ENCODE measurements at places on chromosomes 4 and X.

GRCh38 chr4:140343303-140343702 lies 30.1 kb upstream of the SCOC start:
- DNase-seq = no peak

DNA sequence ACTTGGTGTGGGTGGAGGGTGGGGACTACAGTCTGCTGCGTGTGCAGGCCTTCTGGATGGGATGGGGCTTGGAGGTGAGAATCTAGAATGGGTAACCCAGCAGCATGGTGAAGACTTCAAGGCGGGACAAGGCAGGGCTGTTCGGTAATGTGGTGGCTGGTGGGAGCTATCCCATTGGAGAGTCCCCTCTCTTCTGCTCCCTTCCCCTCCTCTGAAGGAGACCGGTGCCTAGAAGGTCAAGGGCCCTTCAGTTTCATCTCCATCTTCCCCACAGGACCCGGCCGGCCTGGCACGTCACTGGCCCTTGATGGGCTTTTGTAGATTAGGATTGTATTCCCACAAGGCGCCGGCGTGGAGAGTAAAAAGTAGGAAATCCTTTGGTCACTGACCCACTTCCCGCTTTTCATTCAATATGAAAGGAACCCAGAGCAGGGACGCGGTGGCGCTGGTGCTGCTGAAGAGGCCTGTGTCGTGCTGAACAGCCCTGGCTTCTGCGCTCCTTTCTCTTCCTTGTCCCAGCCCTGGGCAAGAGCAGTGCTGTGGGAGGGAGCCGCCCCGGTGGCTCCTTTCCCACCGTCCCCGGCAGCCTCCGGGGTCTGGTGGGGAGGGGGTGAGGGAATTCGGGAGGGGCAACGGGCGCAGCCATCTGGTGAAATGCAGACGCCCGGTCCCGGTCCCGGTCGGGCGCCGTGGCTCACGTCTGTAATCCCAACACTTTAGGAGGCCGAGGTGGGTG lies 7.3 kb upstream of the HMGB3 start:
- no peak for DNase-seq

GRCh38 chr4:24963277-24963676 lies 50.4 kb upstream of the CCDC149 start:
- DNase-seq = no peak

GRCh38 chr4:159195361-159195769 lies 92.5 kb downstream of the RAPGEF2 start:
- DNase-seq = no peak

GRCh38 chr4:128818442-128818841 lies 8.9 kb downstream of the JADE1 start:
- no peak for DNase-seq

GRCh38 chrX:134171661-134172587 lies 65.1 kb upstream of the CCDC160 start:
- no peak for DNase-seq

DNA sequence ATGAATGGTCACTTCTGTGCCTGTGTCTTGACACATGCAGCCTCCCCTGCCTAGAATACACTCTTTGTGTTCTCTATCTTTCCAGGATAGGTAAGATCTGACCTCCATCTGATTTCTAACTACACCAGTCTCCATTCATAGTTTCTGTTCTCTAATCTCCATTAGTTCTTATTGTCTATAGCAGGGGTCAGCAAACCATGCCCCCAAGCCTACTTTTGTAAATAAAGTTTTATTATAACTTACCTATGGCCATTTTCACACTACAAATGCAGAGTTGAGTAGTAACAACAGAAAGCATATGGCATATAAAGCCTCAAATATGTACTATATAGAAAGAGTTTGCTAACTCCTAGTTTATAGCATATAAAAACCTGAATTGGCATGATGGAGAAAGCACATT lies 37.6 kb upstream of the H2AZ1 start:
- DNase-seq = no peak

GRCh38 chr4:10180927-10181744 lies 64.5 kb upstream of the WDR1 start:
- no peak for DNase-seq

DNA sequence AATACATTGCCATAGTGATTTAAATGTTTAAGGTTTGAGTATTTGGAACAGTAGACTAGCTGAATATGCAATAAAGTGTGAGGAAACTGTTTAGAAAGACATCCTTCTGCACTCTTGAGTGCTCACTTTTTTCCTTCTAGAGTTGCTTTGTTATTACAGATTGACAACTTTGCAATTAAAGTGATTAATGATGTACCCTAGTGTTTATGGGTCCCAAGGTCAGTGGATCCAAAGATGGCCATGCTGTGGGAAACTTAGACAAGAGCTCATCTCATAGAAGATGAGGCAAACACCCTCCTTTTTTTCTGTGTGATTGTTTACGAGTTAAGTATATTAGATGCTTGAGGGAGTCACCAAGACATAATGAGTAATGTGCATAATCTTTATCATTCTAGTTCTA lies 118.8 kb downstream of the PDLIM5 start:
- no peak for DNase-seq

DNA sequence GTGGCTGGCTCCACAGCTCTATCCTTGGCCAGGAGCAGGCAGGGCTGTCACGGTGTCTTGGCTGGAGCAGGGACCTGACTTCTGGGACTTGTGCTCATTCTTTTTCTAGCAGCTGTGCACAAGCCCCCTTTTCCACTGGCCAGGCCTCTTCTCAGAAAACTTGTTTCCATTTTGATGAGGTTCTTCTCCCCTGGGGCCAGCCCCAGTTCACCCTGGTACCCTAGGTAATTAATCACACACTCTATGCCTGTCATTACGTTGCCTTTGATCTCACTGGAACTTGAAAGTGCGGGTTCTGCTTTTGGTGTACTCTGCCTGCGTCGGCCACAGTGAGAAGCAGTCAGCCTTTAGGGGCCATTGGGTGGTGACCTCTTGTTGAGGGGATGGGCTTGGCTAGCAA lies 26.6 kb downstream of the DRD5 start:
- no peak for DNase-seq

DNA sequence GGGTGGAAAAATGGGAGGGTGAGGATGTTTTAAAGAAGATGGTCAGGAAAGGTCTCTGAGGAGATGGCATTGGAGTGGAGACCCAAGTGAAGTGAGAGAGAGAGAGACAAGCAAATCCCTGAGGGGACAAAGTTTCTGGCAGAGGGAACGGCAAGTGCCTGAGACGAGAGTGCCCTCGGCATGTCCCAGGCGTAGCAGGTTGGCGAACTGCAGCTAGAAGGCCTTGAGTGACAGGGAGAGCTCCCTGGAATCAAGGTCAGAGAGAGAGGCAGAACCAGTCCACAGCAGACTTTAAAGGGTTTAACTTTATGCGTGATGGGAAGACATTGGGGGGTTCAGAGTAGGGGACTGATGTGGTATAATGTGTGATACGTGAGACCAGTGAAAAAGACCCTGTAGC lies 150.2 kb upstream of the HAND2 start:
- no peak for DNase-seq

DNA sequence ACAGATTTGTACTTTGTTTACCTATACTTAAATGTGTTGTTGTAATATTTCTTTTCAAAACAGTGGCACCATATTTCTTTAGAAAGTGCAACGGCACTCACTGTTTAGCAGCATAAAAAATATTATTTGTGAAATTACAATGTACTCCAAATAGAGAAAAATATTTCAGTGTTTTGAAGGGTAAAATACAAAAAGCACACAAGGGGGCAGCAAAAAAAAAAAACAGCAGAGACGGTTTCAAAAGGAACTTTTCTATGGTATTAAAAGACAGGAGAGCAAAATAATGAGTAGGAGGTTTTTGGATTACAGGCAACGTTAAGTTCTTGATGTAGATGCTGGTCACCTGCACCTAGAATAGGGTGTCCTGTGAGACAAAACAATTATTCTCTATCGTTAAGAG lies 2.0 kb downstream of the NUDT11 start:
- DNase-seq = no peak

DNA sequence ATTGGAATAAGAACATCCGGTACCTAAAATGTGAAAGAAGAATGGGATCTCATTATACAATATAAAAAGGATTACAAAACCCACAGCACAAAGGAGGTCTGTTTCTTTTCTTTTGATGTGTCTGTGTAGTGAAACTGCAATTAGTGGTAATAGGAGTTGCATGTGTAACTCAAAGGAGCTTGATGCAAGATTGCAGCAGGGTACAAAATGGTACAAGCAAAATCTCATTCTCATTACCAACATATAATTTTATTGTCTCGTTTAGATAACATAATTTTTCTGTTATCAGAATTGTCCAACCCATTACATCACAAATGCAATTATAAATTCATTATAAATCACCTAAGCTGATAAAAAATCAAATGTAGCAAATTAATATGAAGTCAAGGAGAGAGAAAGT lies 47.1 kb upstream of the CCSER1 start:
- DNase-seq = peak; percentile 78

DNA sequence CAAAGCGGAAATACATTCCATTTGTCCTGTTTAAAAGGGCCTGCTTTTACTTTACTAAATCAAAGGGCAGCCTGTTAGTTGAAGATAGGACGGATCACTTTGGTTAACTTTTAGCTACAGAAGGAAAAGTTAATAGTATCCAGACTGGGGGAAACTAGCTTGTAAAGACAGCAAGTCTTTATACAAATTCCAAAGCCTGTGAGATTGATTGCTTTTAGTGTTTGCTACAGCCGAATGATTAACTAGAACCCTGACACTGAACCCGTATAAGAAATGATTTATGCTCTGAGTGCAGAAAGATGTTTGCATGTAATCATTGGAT lies 93.4 kb downstream of the FRAS1 start:
- no peak for DNase-seq

DNA sequence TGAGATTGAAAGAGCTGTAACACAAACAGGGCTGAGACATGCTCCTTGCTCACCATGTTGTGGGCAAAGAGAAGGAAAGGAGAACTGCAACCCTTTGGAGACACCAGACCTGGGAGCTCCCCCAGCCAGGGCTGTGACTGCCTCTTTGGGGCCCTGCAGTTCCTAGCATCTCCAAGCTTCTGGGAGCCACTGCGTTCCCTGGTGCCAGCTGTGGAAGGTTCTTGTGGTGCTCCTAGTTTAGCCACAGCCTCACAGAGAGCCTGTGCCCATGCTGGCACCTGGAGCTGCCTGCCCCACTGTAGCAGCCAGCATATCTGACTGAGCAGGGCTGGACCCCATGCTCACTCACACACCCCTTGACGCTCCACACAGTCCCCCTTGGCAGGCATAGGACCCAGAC lies 141.7 kb downstream of the PDHA2 start:
- DNase-seq = no peak

GRCh38 chr4:76296286-76296820 lies 10.2 kb upstream of the STBD1 start:
- DNase-seq = no peak

All from SK-N-DZ (cell line).